ENCODE measurements at places on chromosomes 3 and 15. TPM values are rescaled to one million over a fixed set of nuclear protein-coding genes. Genes with fewer than 3 reads are reported as not detected.
A peak's percentile ranks its signal among the peaks of the same experiment; 100 is the strongest.

DNA sequence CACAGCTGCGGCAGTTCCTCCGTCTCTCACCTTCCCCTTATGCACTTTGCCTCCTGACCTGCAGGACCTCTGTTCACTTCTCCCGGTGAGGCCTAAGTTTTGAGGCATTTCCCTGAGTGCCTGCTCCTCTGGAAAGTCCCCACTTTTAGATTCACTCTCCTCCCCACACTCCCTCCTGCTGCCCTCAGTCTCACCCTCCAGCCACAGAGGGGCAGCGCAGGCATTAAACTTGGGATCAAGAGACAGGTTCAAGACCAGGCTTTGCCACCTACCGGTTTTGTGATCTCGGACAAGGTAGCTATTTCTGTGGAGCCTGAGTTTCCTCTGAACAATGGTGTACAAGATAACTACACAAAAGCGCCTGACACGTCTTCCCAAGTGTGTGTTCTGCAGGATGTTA is 19.4 kb downstream of the SLC6A11 start:
- DNase-seq, result no peak

DNA sequence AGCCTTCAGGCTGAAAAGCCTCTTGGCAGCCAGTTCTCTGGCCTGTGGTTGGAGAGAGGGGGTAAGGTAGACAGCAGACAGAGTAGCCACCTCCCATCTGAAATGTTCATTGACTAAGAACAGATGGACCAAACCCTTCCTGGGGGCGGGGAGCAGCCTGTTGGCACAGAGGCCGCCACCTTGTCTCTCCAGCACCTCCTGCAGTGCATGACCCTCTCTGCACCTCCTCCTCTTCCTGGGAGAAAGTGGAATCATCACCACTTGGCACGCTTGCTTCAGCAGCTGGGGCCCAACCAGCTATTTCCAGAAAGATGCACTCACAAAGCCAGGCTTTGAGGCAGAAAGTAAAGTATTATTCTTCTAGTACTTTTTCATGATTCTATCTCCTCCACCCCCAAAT is 313.4 kb upstream of the CHRM5 start:
- peak; percentile 27 for DNase-seq

GRCh38 chr3:464255-464654 is 267.7 kb downstream of the CHL1 start:
- DNase-seq, result no peak

DNA sequence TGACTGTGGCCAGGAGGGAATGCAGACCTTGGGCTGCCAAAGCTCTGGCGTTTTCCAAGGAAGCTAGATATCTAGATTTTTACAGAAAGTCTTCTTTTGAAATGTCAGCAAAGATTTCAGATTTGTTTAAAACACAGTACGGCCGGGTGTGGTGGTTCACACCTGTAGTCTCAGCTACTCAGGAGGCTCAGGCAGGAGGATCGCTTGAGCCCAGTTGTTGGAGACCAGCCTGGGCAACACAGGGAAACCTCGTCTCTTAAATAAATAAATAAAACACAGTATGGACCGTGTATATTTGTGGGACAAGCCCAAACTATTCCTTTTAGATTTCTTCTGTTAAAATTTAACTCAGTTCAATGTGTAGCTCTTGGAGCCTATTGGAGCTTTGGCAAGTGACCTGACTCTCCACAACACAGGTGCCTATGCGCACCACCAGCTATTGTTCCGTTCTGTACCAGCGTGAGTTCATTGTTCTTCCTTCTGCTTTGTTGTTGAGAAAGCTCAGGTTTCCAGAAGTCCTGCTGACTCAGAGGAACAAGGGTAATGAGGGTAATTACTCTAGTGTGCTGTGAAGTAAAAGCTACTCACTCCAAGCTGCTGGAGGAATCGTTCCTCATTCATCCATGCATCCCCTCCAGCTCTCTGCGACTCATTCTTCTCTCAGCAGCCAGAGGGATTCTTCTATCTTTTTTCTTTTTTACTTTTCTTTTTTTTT is 73.1 kb upstream of the SLC6A6 start:
- DNase-seq, result no peak

DNA sequence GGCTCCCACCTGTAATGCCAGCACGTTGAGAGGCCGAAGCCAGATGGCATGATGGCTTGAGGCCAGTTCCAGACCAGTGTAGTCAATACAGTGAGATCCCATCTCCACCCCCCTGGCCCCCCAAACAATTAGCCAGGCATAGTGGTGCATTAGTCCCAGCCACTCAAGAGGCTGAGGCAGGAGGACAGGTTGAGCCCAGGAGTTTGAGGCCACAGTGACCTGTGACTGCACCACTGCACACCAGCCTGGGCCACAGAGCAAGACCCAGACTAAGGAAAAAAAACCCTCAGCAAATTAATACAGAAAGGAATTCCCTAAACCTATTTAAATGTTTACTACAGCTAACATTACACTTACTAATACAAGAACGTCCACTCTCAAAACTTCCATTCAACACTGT is 424.6 kb downstream of the SHQ1 start:
- DNase-seq, result no peak

- DNase-seq, result no peak
Measured at GRCh38 chr15:57305009-57305408, 71.3 kb upstream of the CGNL1 start.

CDCP1 gene
- 0.71 TPM for total RNA-seq

EEF1AKMT4 gene
- 1.7 TPM for total RNA-seq

ROPN1 gene
- not detected for total RNA-seq

ROBO2 gene
- total RNA-seq, result 330 TPM

CTDSPL gene
- total RNA-seq, result 6.6 TPM

CCR3 gene
- total RNA-seq, result not detected

CHAC1 gene
- 45.6 TPM for total RNA-seq

Measured in glutamatergic neuron (in vitro differentiated cells).